ENCODE measurements at places on chromosomes 3 and 15. TPM values are rescaled to one million over a fixed set of nuclear protein-coding genes. Genes with fewer than 3 reads are reported as not detected.

DNA sequence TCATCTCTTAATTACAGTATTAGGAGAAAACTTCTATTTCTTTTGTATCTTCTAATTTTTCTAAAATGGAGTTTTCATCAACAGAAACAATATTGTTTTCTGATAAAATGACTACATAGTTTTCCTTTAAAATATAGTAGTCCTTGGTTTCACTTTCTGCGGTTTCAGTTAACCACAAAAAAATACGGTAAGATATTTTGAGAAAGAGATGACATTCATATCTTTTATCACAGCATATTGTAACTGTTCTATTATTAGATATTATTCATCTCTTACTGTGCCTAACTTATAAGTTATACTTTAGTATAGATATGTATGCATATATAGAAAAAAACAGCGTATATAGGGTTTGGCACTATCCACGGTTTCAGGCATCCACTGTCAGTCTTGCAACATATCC lies 2.3 kb downstream of the B4GALT4 start:
- H3K4me1 ChIP-seq = no peaks in the 10 kb centered on the region
- no peak overlapping the region for H3K27ac ChIP-seq
- no peak overlapping the region for H3K4me3 ChIP-seq
- H3K36me3 ChIP-seq = peaks cover 15% of the 10 kb centered on the region
- no peaks in the 10 kb centered on the region for H3K27me3 ChIP-seq

DNA sequence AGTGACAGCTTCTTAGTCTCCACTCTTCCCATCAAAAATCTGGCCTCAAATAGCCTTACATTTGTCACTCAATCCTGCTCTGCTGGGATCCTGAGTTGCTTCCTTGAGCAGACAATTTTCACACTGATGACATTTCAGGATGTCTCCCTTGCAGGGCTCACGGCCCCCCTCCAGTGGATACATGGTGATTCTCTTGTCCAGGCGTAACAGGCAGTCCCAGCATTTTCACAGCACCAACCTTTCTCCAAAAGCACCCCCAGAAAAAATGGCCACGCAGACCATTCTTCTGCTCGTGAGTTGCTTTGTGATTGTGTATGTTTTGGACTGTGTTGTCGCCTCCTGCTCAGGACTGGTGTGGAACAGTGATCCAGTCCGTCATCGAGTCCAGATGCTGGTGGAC lies 47.4 kb upstream of the WNT7A start:
- H3K36me3 ChIP-seq = no peaks in the 10 kb centered on the region
- peaks cover 7% of the 10 kb centered on the region for H3K27me3 ChIP-seq
- DNase-seq = no peak
- no peak overlapping the region for H3K27ac ChIP-seq

DNA sequence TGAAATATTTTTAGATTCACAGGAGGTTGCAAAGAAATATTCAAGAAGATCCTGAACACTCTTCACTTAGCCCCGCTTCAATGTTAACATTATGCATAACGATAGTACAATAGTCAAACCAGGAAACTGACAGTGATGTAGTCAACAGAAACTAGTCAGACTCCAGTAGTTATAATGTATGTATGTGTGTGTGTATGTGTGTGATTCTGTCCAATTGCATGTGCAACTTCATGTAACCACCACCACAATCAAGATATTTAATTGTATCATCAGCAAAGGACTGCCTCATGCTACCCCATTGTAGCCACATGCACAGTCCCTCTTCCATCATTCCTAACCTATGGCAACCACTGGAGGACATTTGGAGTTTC lies 77.9 kb downstream of the APBA2 start:
- H3K27ac ChIP-seq = no peak overlapping the region
- no peak for DNase-seq
- no peak overlapping the region for H3K4me3 ChIP-seq
- no peaks in the 10 kb centered on the region for H3K36me3 ChIP-seq
- no peaks in the 10 kb centered on the region for H3K4me1 ChIP-seq

DNA sequence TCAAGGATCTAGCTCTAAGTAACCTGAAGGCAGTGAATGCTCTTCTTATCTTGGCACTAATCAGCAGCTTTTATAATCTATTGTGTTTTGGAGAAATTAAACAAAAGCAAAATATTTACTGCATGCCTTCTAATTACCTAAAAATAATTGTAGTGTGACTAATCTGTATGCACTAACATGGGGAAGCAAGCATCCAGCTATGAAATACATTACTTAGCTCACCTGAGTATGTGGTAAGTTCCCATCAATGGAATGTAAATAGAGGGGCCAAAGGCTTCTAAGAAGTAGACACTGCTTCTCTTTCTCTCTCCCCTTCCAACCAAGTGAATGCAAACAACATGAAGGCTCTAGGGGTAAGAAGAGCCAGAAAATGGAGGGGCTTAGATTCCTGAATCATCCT lies 165.6 kb downstream of the STAG1 start:
- no peaks in the 10 kb centered on the region for H3K27me3 ChIP-seq
- no peak overlapping the region for H3K4me3 ChIP-seq
- H3K36me3 ChIP-seq = no peaks in the 10 kb centered on the region
- no peak for DNase-seq
- H3K4me1 ChIP-seq = no peaks in the 10 kb centered on the region

GRCh38 chr3:160607826-160608225 lies 42.5 kb upstream of the KPNA4 start:
- no peak overlapping the region for H3K27ac ChIP-seq
- no peaks in the 10 kb centered on the region for H3K27me3 ChIP-seq
- no peaks in the 10 kb centered on the region for H3K36me3 ChIP-seq
- no peaks in the 10 kb centered on the region for H3K4me1 ChIP-seq

GRCh38 chr3:76043746-76044145 lies 258.4 kb upstream of the ZNF717 start:
- H3K36me3 ChIP-seq = no peaks in the 10 kb centered on the region
- H3K27me3 ChIP-seq = no peaks in the 10 kb centered on the region
- H3K4me3 ChIP-seq = no peak overlapping the region
- no peak for DNase-seq

DNA sequence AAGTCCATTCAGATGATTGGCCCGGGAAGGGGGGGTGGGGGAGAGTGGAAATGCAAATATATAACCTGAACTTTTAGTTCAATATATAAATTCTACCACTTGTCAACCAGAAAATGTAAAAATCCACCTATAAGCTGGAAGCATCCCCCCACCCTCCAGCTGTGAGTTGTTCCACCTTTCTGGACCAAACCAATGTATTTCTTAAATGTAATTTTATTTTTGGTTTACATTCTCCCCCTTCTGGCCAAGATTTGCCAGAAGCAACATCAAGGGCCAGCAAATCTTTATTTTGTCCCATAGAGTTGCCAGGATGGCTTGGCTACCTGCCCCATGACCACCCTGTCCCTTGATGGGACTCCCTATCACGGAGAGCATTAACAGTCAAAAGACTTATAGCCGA lies 545.7 kb downstream of the TBL1XR1 start:
- no peaks in the 10 kb centered on the region for H3K36me3 ChIP-seq
- no peak for DNase-seq
- no peaks in the 10 kb centered on the region for H3K27me3 ChIP-seq
- H3K4me1 ChIP-seq = no peaks in the 10 kb centered on the region
- no peak overlapping the region for H3K27ac ChIP-seq
- H3K4me3 ChIP-seq = no peak overlapping the region

GRCh38 chr3:31909455-31909854 lies 71.6 kb downstream of the OSBPL10 start:
- no peak overlapping the region for H3K4me3 ChIP-seq
- no peaks in the 10 kb centered on the region for H3K36me3 ChIP-seq
- no peak for DNase-seq
- H3K27me3 ChIP-seq = no peaks in the 10 kb centered on the region
- no peaks in the 10 kb centered on the region for H3K4me1 ChIP-seq
- H3K27ac ChIP-seq = no peak overlapping the region

PTH1R gene
- 7.9 TPM for total RNA-seq

GASK1A gene
- 1.1 TPM for total RNA-seq
